ENCODE measurements at places on chromosomes 13 and 19.

DNA sequence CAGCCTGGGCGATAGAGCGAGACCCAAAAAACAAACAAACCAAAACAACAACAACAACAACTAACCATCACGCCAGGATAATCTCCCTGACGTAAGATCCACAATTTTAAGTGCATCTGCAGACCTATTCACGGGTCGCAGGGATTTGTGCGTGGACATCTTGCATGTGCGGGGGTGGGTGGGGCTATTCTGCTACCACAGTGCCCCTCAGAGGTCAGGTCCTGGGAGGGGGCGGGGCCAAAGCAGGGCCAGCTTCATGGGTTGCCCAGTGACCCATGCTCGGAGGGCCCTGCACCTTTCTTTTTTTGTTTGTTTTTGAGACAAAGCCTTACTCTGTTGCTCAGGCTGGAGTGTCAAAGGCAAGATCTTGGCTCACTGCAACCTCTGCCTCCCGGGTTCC lies 2.6 kb upstream of the CDC42EP5 start:
- no peak for DNase-seq

DNA sequence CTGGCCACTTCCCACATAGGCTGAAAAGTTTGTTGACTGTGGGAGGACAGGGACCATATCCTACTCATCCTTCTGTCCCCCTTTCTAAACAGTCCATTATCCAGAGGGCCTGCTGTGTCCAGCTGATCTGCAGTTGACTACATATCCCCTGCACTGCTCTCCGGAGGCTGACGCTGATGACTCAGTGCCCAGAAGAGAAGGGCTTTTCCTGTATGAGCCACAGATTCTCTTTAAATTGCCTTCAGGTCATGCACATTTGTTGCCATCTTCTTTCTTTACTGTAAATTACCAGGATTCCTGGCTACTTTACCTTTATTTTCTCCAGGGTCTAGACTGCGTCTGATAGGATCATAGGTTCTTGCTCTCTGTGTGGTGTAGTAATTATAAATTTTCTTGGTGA lies 125.2 kb downstream of the LACC1 start:
- no peak for DNase-seq

DNA sequence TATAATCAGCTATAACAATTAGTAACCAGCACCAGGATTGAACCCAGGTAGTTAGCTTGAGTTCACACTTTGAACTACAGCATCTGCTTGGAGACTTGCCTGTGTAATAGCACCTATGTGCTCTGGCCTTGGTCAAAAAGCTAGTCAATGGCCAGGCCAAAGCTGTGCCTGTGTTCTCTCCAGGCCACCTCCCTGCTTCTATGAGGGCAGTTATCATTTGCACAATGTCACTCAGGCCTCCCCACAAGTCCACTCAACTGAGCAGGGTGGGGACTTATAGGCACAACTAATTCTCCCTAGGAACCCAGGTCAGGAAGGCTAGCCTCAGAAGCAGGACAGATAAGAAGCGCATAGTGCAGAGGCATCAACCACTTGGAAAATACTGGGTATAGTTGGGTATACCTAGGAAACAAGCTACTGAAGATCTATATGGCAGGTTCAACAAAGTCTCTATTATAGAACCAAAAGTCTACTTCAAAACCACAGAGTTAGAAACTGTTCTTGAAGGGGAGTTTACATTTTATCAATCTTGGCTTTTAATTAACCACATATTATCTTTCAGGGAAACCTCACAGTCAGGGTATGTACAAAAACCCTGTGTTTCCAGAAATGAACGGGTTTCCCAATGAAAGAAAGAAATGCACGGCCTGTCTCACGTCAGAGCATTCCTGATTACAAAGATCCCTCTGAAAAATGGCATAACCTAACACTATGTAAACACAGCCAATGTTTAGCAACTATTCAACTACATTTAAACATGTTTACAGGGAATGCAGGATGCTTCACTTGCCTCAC lies 140.9 kb downstream of the ABCC4 start:
- no peak for DNase-seq

- DNase-seq: no peak
These were observed 534.7 kb downstream of the KLF12 start for GRCh38 chr13:73599232-73600128.

DNA sequence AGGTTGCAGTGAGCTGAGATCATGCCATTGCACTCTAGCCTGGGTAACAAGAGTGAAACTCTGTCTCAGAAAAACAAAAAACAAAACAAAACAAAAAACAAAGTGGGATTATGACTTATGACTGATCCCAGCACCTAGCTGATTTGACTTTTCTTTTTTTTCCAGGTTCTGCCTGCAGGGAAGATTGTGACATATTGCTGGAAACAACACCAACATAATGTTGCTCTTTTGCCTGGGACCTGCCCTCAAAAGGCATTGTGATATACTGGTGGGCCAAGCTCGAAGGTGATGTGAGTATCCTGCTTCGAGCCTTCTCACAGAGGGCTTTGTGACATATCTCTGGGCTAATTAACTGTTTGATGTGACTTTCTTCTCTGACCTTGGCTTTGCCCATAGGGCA lies 42.0 kb upstream of the ZNF43 start:
- no peak for DNase-seq
